B cell (primary cell): ENCODE measurements at places on chromosomes 7 and 10.

GRCh38 chr10:11515596-11516430 lies 95.6 kb downstream of the USP6NL start:
- peak; percentile 79 for DNase-seq

DNA sequence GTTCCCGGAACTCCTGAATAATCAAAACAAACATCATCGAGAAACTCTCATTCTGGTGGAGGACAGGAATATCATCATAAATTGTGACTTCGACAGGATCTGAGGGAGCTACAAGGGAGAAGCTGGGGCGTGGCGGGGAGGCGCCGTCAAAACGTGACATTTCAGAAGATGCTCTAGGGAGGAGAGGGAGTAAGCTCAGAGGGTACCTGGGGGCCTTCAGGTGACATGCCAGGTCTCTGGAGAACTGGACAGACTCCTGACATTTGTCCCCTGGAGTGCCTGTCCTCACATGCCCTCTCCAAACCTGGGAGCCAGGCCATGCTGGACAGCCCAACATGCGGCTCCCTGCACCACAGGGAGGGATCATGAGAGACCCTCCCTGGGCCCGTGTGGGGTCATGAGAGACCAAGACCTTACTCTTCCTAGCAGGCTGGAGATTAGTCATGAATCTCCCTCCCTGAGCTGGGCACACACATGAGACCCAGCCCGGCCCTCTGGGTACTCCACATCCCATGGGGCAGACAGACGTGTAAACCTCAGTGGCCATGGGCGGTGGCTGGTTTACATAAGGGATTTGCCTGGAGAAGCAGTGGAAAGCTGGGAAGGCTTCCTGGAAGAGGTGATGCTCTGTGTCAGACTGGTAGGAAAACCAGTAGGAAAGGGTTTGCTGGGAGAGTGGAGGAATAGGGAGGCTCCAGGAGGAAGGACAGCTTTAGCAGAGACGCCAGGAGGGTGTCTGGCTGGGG lies 81.0 kb downstream of the MYL10 start:
- DNase-seq = no peak

DNA sequence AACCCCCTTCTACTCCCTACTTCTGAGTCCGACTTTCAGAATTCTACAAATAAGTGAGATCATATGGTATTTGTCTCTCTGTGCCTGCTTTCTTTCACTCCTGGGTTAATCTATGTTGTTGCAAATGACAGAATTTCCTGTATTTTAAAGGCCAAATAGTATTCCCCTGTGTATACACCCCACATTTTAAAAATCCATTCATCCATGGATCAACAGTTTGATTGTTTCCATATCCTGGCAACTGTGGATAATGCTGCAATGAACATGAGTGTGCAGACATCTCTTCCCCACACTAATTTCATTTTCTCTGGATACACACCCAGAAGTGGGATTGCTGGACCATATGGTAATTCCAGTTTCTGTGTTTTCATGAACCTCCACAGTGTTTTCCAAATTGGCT lies 225.8 kb upstream of the TCERG1L start:
- DNase-seq = no peak

GRCh38 chr7:90706072-90706716 lies 110.1 kb downstream of the CDK14 start:
- no peak for DNase-seq

- no peak for DNase-seq
Observed at GRCh38 chr7:115613836-115614235, 416.7 kb downstream of the TFEC start.

GRCh38 chr10:75402486-75403143 lies 1.1 kb upstream of the ZNF503 start:
- no peak for DNase-seq

DNA sequence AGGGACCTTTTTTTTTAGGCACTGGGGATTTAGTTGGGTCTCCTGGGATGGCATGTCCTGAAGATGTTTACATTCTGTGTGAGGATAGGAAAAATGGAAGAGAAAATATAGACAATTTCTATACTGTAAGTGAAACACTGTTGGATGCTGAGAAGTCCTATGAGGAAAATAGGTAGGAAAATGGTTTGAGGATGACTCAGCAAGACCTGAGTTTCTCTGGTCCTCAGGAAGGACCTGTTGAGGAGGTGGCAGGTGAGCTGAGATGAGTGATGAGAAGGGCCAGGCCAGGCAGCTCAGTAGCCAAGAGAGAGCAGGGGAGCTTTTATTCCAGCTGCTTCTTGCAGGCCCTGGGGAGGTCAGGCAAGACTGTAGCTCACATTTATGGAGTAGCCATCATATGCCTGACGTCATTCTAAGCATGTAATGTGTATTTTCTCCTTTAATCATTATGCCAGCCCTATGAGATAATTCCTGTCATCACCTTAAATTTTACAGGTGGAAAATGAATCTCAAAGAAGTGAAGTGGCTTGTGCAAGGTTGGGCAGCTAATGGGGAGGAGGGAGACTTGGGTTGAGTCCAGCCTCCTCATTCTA lies 19.1 kb upstream of the LRRC18 start:
- no peak for DNase-seq

DNA sequence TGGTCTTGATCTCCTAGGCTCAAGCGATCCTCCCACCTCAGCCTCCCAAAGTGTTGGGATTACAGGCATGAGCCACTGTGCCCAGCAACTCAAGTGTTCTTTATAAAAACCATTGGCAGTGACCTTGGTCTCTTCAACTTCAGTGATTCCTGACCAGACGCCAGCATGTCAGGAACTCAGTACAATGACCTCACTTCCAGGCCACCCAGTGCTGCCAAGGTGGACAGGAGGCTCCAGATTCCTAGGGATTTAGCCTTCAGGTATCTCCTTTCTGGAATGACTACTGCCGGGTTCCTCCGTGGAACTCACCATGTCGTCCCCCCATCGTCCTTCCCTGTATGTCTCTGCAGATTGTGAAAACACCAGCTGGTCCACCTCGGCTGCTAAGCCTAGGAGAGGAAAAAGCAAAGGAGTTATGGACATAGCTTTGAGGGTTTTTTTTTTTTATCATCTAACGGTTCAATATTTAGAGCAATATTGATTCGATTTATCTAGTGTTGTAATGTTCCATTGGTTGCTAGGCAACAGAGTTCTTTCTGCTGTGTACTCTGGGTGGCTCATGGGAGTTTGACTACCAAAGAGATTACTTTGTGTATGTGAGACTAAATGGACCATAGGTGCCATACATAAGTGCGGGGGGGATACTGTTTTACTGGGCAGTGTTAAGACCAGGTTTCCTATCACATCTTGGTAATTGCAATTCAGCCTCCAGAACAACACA lies 425.8 kb upstream of the AUTS2 start:
- DNase-seq = no peak

DNA sequence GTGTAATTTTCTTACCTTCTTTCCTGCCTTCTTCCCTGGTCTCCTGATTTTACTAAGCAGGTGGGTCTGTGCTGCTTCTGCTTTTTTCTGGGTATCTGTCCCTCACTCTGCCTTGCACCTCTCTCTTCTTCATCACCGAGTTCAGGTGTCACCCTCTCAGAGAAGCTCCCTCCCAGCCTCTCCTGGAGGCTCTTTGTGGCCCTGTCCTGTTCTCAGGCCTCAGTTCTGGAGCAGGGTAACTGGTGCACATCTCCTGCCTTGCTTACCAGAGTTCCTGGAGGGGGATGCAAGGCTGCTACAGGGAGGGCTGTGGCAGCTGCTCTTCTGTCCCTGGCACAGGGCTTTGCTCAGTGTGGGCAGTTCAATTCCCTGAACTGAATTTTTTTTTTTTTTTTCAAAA lies 66.1 kb downstream of the RBM33 start:
- DNase-seq = no peak

- no peak for DNase-seq
Observed at GRCh38 chr7:36015733-36016132, 137.3 kb upstream of the EEPD1 start.

GRCh38 chr10:32070645-32071044 lies 14.4 kb upstream of the KIF5B start:
- DNase-seq = no peak

- no peak for DNase-seq
Observed at GRCh38 chr7:16999541-17000267, 117.9 kb upstream of the AGR3 start.

DNA sequence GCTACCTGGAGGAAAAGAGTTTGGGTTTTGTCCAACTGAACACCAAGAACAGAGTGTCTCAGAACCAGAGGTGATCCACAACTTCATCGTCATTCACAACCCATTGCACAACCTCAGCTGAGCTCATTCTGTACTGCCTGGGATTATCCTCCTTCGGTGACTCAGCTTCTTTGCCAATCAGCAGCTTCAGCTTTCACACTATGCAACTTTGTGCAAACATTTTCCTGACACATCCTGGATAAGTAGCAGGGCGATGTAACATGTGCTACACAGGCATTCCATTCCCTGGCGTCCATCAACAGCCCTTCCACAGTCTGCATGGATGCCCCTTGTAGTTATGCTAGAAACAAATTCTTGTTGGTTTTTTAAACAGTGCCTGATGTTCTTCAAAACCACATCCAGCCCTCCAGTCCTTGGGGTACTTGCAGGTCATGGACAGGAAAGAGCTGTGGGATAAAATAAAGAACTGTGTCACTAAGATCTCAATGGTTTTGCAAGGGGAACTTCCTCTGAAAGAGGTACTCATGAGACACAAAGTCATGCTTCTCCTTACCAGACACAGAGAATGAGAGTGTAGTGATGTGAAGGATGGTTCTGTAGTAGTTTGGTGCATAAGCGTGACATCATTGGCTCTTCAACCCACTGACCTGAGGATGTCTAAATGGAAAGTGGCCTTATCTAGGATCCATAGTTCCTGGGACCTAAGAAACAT lies 478.5 kb downstream of the KIF20B start:
- DNase-seq = no peak
